Activated CD4-positive, alpha-beta T cell treated with anti-CD3 and anti-CD28 coated beads, Interleukin-2, amount 10 ng/mL, durations not matched to agents 7 days and 5 days (primary cell): ENCODE measurements at places on chromosomes 4 and X. TPM values are rescaled to one million over a fixed set of nuclear protein-coding genes. Genes with fewer than 3 reads are reported as not detected.

DNA sequence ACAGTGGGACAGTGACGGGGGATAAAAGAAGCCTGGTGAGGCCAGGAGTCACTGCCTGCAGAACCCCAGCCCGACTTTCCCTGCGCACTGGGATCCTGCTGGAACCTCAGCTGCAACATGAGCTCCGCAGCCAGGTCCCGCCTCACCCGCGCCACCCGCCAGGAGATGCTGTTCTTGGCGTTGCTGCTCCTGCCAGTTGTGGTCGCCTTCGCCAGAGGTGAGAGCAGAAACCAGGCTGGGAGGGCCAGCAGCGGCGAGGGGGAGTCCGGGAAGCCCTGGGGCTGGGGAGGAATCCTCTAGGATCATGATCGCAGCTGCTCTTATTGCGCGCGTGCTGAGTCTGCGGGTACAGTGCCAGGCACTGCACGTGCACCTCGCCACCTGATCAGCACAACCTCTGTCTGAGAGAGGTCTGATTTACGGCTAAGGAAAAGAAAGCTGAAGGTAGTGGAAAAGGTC lies at the start of gene PF4V1:
PF4V1 (plus strand) TSS at position 51 of the 459 bp plus-strand sequence; CDS start at position 118, 67 bp downstream.
- no peaks in the 10 kb centered on the region for H3K4me1 ChIP-seq
- no peak within 1 kb of the TSS for H3K4me3 ChIP-seq
- H3K36me3 ChIP-seq: no peaks in the 10 kb centered on the region
- DNase-seq: no peak
- H3K27ac ChIP-seq: no peak within 1 kb of the TSS

DNA sequence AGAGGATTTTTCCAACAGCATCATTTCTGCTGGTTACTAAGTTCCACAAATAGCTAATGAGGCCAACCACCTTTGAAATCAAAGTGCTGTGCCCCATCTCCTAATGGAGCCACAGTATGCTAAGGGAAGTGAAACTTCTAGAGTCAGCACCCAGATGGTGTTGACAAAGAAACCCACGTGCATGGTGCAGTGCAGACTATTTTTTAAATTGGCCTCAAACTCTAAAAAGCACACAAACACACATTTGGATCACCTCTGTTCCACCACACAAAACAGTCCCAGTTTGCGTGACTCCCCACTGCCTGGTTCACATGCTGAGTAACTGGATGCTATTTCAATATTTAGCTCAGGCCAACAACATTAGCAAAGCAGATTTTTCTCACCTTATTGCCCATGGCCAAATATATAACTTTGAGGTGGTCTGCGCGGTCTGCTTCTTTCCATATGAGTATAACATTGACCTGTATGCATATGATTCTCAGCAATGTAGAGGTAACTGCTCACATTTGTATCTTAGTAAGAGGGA lies 69.9 kb downstream of the AMELX start:
- no peaks in the 10 kb centered on the region for H3K4me1 ChIP-seq
- H3K36me3 ChIP-seq: no peaks in the 10 kb centered on the region
- no peak for DNase-seq
- no peak overlapping the region for H3K4me3 ChIP-seq

- H3K27me3 ChIP-seq: no peaks in the 10 kb centered on the region
- DNase-seq: no peak
- H3K27ac ChIP-seq: no peak overlapping the region
- no peak overlapping the region for H3K4me3 ChIP-seq
- peaks cover 1% of the 10 kb centered on the region for H3K4me1 ChIP-seq
- no peaks in the 10 kb centered on the region for H3K36me3 ChIP-seq
These were observed 1071.8 kb downstream of the CCSER1 start for GRCh38 chr4:91198951-91199350.

The ASB5 gene
- total RNA-seq: not detected

DNA sequence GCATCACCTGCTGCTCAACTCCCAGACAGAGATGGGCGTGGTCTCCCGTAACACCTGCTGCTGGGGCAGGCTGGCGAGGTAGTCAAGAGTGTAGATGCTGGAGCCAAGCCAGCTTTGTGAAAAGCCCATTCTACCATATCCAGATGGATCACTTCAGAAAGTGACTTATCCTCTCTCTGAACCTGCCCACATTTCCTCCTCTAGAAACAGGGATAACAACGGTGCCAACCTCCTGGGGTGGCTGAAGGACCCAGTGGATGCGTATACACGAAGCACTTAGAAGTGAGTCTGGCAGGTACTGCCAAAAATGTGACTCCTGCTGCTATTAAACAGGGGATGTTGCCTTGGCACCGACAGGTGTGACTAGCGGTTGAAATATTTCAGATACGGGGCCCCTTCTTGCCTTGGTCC lies 95.8 kb downstream of the SORBS2 start:
- H3K4me3 ChIP-seq: no peak overlapping the region
- no peaks in the 10 kb centered on the region for H3K4me1 ChIP-seq
- DNase-seq: no peak
- H3K27ac ChIP-seq: no peak overlapping the region
- peaks cover 2% of the 10 kb centered on the region for H3K27me3 ChIP-seq

GRCh38 chr4:15493411-15493810 lies 23.7 kb downstream of the CC2D2A start:
- no peaks in the 10 kb centered on the region for H3K36me3 ChIP-seq
- H3K4me1 ChIP-seq: no peaks in the 10 kb centered on the region
- no peak overlapping the region for H3K4me3 ChIP-seq
- no peaks in the 10 kb centered on the region for H3K27me3 ChIP-seq
- H3K27ac ChIP-seq: no peak overlapping the region

DNA sequence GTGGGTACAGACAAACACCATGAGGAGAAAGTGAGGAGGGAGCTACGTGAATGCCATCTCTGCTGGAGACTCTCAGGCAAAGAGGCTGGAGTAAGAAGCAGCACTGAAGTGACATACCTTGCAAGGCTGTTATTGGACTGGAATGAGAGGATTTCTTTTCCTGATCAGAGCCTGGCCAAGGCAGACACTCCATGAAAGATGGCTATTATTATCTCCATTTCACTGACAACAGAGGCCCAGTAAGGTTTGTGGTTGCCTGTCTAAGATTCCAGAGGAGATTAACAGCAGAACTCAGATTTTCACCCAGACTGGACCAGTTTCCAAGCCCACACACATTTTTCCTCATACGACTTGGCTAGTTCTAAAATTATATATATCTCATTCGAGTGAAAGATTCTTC lies 162.0 kb upstream of the EOLA2 start:
- no peak overlapping the region for H3K4me3 ChIP-seq
- no peak for DNase-seq
- no peak overlapping the region for H3K27ac ChIP-seq
- no peaks in the 10 kb centered on the region for H3K4me1 ChIP-seq
- no peaks in the 10 kb centered on the region for H3K36me3 ChIP-seq

DNA sequence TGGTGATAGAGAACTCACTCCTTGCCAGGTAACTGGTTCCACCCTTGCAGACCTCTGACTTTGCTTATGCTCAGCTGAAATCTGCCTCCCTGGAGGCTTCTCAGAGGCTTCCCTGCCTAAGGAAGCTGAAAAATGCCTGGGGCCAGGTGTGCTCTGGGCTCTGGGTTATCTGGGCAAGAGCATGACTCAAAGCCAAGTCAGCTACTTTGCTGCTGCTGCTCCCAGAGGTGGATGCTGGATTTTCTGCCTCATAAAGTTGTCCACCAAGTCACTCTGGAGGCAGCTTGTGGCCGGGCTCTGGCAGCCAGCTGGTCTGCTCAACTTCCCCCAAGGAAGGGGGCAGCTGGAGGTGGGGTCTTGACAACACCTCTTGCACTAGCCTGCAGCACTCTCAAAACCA lies 132.7 kb downstream of the PJA1 start:
- H3K4me1 ChIP-seq: no peaks in the 10 kb centered on the region
- no peak overlapping the region for H3K4me3 ChIP-seq
- no peak overlapping the region for H3K27ac ChIP-seq
- DNase-seq: no peak

The PDLIM3 gene
- total RNA-seq: not detected

The HAND2 gene
- total RNA-seq: not detected

- peaks cover 47% of the 10 kb centered on the region for H3K36me3 ChIP-seq
- H3K4me1 ChIP-seq: no peaks in the 10 kb centered on the region
- H3K4me3 ChIP-seq: no peak overlapping the region
These were observed 18.0 kb downstream of the HERC6 start for GRCh38 chr4:88396681-88397080.

GRCh38 chrX:130224810-130225209 lies 43.9 kb downstream of the ZNF280C start:
- H3K27me3 ChIP-seq: no peaks in the 10 kb centered on the region
- H3K36me3 ChIP-seq: peaks cover 11% of the 10 kb centered on the region
- DNase-seq: no peak
- H3K4me3 ChIP-seq: no peak overlapping the region
- H3K27ac ChIP-seq: no peak overlapping the region
- no peaks in the 10 kb centered on the region for H3K4me1 ChIP-seq
